Pancreas (tissue), 10 donors: ENCODE measurements at places on chromosomes 11 and 22. TPM values are rescaled to one million over a fixed set of nuclear protein-coding genes. Genes with fewer than 3 reads are reported as not detected.

E2F8 gene
- 0.15 TPM for total RNA-seq

DNA sequence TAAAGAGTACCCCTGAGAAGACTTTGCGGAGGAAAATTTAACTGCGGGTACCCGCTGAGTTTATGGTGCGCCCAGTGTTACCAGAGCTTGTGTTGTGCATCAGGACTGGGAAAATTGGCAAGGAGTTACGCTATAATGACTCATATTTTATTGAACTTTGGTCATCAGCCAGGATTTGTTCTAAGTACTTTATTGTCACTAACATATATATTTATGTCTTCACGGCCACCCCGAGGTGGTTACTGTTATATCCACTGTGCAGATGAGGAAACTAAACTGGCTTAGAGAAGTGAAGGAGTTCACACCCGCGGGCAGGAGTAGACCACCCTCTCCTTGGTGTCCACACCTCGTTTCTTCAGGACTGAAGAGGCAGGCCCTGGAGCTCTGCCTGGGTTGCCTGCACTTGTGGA, 667 bp downstream of the ACCS start:
- no peak for DNase-seq

DNA sequence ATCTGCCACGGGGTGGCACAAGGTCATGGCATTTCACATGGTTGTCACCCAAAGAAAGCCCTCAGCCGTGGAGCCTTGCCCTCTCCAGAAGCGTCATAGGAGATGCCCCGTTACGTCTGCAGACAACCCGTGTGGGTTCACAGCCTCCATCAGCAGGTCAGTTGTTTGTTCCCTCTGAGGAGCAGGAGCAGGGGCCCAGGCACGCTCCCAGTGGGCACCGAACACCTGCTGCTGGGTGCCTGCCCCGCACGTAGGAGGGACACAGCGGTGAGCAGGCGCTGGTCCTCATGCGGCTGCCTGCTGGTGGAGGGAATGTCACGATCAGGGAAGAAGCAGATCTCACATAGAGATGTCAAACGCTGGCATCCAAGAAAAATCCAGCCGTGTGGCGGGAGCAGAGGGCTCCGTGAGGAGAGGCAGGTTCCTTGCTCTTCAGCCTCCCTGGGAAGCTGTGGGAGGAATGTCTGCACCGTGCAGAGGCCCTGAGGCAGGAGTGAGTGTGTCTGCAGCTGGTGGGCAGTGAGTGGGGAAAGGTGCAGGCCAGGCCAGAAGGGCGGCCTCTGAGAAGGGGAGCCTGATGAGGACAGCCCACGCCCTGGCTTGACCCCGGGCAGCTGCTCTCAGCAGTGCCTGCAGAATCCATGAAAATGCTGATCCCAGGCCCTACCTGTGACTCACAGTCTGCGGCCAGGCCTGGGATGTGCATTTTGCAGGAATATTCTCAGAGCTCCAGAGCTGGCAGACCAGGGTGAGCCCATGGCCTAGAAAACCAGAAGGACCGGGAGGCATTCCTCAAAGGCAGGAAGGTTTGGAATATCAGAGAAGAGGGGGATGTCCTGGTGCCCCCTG, 36.4 kb upstream of the TH start:
- no peak for DNase-seq

KRTAP5-7 gene
- total RNA-seq: 0.12 TPM

DNA sequence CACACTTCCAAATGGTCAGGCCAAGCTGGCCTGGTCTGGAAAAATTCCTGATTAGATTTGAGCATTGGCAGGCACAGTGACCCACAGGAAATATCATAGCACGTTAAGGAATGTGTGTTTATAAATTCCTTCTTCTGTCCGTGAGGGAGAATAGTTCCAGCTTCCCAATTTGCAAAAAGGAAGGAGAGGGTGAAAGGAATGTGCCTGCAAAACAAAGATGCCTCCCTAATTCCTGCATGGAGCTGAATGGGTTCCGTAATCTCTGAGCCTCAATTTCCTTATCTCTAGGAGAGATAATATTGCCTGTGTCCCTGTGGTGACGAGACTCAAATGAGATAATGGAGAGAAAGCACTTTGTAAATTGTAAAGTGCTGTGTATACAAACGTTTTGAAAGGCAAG, 105.1 kb downstream of the FEZ1 start:
- DNase-seq: no peak

EFCAB6 gene
- total RNA-seq: 3.4 TPM

GRCh38 chr11:59680287-59681154, 11.7 kb upstream of the PATL1 start:
- peak; percentile 60 for DNase-seq

PRSS23 gene
- total RNA-seq: 10.6 TPM

UBQLNL gene
- 0.23 TPM for total RNA-seq

DNA sequence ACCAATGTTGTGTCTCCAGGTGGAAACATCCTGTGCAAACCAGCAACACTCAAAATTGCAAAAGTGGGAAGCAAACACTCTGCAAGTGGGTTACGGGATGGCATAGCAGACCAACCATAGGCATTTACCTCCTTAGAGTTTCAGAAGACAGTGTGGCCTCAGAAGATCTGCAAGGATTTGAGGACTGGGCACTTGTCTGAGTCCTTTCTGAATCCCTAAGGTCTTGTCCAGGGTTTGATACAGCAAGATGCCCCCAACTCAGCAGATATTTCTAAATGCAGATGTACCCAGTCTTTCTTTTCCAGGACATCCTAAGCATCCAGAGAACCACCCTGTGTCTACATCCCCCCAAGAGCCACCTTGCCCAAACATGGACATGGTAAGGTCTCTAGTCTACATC, 51.7 kb upstream of the SHANK2 start:
- DNase-seq: no peak

GRCh38 chr11:96033095-96033494, 109.2 kb upstream of the MTMR2 start:
- DNase-seq: no peak

GRCh38 chr11:117187007-117187406, 8.5 kb downstream of the SIDT2 start:
- DNase-seq: peak; percentile 46

DNA sequence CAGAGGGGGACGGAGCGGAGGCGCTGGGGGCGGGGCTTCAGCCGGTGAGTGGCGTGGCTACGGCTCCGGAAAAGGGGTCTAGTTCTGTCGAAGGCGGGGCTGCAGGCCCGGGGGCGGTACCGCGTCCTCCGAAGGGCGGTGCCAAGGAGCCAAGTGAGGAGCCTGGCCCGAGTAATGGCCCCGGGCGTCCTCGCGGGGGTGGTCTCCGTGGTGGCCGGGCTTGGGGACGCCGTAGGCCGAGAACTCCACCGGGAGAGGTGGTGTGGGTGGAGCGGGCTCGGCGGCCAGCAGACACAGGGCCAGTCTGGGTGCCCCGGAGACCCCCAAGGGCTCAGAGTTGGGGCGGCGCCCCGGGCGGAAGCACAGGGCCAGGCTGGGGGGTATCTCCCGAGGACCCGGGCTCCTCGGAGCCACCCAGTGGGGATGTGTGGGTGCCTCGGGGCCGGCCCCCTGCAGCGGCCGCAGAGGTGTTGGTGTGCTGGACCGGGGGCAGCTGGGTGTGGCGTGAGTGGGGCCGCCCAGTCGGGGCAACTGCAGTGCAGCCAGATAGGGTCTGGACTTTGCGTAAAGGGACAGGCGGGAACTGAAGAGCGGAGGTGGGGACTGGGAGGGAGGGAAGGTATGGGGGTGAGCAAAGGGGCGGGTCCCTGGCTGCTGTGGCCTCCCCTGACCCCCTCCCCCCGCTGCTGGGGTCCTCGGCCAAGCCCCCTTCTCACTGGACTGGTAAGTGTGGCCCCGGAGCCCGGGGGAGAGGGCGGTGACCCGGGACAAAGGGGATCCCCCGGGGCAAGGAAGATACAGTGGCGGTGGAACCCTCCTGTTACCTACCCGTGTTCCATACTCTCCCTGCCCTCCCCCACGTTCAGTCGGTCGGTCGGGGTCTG, 838 bp downstream of the FKBP2 start:
- no peak for DNase-seq

GPHA2 gene
- 16.3 TPM for total RNA-seq

NAALADL1 gene
- total RNA-seq: 1.0 TPM

- no peak for DNase-seq
Observed at GRCh38 chr11:88206751-88207150, 31.5 kb upstream of the RAB38 start.

TMEM86A gene
- total RNA-seq: 4.3 TPM

- no peak for DNase-seq
Observed at GRCh38 chr22:48489551-48490499, 1337.8 kb downstream of the BRD1 start.

DNA sequence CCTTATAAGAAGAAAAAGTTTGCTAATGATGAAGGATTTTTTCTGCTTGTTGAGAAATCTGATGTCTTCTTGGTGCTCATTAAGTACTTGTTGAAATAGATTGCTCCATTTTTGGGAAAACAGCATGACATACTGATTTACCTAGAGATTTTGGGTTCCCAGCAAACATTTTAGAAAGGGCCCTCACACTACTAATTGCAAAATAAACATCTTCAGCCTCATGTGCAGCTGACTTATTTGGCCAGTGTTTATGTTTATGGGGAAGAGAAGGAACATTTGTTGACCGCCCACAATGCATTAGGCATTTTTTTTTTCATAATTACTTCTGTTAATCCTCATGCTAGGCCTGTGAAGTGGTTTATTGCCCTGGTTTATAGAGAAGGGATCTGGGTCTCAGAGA, 40.1 kb downstream of the LDLRAD3 start:
- DNase-seq: no peak

GRCh38 chr22:45878051-45878781, 98.7 kb downstream of the WNT7B start:
- peak; percentile 3 for DNase-seq

NNMT gene
- total RNA-seq: 23.6 TPM

DNA sequence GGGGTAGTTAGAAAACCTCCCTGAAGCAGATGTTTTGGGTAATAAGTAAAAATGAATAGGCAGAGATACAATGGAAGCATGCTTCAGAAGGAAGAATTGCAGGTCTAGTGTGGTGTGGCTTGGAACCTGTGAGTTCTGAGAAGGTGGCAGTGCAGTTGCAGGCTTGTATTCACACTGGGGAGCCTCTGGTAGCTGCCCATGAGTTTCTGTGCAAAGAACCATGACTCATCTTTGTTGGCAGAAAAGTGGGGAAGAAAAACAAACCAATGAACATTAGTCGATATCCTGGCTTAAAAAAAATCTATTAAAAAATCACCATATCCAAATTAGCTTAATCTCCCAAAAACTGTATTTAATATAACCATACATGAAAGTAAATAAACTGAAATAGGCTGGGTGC, 232.6 kb downstream of the FAT3 start:
- DNase-seq: no peak

DNA sequence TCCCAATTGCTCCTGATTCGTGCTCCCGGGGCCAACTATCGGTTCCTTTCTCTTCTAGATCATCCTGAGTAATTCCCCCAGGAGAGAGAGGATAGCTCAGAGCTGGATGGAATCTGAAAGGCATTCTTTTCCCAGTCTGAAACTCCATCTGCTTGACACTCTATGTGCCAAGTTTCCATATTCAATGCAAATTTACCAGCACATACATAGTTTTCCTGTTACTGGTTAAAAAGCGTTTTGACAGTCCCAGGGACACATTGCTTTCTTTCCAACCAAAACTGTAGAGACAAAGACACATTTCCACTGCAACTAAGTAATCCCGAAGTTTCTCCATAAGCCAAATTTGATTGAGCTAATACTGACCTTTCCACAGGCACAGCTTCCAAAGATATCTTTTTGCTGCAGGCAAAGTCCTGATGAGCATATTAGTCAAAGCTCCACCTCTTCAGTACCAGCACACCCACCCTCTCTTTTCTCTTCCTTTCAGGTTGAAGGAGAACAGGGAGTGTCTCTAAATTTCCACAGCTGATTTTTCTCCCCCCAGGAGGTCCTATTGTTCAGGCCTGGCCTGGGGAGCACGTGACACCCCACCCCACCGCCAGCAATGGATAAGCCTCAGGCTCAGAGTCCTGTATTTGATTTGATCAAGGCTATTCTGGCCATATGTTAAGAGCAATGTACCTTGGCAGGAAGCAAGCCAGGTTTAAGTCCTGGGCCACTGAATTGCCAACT, 9.7 kb upstream of the ANKK1 start:
- no peak for DNase-seq

B3GAT3 gene
- total RNA-seq: 14.1 TPM

- no peak for DNase-seq
Observed at GRCh38 chr11:18332302-18332701, 9.9 kb downstream of the GTF2H1 start.

DNA sequence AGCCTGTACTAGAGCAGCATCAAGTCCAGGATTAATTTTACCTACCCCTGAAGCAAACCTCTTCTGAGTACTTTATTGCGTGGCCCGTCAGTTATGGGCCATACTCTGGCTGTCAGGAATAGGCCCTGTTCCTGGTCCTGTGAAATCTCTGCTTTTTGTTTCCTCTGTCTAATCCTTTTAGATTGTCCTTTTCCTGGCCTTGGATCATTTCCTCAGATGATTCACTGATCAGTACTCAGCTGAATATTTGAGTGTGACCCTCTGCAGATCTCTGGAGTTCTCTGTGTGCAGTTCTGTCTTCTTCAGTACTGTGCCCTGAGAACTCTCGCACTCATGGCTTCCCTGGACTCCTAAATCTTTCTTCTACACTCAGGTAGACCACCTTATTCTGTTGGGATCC, 123.5 kb downstream of the UVRAG start:
- no peak for DNase-seq

OR4A15 gene
- total RNA-seq: not detected

DNA sequence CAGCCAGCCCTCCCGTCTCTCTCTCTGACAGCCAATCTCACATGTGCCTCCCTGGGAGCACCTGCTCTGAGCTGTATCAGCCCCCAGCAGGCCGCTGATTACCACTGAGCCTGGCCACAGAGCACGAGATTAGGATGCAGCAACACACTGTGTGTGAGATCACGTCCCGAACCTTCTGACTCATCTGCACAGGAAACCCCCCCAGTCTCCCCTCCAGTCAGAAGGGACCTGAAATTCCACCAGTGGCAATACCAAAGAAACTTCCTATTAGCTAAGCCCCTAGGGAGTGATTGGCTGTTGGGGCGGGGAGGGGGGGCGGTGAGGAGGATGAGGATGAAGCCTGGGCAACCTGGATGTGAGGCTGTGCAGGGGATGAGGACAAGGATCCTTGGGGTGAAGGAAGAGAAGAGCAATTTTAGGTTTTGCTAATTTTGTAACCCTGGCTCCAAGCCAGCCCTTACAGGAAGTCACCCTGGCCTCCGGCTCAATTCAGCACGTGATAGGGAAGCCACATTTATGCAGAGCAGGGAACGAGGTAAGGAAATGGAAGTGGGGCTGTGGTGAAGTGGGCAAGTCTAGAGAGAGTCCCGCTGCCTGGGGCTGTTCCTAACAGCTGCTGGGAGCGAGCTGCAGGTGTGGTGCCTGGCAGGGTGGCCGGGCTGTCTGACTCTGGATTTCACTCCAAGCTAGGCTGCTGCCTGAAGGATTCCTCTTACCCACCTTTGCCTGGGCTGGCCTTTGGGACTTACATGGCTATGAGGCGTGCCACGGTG, 1.9 kb downstream of the SLC43A3 start:
- peak; percentile 66 for DNase-seq

DNA sequence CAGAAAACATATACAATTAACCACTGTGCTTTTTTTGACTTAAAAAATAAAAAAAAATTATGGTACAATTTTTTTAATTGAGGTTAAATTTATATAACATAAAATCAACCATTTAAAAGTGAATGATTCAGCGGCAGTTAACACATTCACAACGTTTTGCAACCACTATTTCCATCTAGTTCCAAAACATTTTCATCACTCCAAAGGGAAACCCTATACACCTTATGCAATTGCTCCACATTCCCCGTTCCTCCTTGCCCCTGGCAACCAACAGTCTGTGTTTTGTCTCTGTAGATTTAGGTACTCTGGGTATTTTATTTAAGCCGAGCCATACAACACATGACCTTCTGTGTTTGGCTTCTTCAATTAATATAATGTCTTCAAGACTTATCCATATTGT, 15.3 kb downstream of the DDI1 start:
- DNase-seq: no peak
